Activated CD4-positive, alpha-beta T cell treated with anti-CD3 and anti-CD28 coated beads, Interleukin-2, amount 50 U/mL, for 24 hours (primary cell): ENCODE measurements at places on chromosomes 11 and 22.

- no peak for DNase-seq
These were observed 77.7 kb downstream of the FAM76B start for GRCh38 chr11:95711945-95712221.

- no peak for DNase-seq
These were observed 29.2 kb downstream of the RSF1 start for GRCh38 chr11:77791301-77791700.

DNA sequence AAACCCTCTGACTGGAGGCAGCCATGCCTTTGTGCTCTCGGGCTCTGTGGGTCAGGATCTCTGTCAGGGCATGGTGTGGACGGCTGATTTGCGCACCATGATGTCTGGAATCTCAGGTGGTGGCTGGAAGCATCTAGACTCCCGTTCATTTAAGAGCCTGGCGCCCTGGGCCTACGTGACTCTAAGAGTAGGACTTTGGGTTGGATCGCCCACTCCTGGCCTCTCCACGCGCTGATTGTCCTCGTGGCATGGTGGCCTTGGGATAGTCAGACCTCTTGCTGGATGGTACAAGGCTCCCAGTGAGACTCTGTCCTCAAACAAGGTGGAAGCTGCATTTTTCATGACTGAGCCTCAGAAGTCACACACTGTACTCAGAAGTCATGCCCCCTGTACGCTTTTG, 224.3 kb downstream of the TBC1D22A start:
- no peak for DNase-seq

DNA sequence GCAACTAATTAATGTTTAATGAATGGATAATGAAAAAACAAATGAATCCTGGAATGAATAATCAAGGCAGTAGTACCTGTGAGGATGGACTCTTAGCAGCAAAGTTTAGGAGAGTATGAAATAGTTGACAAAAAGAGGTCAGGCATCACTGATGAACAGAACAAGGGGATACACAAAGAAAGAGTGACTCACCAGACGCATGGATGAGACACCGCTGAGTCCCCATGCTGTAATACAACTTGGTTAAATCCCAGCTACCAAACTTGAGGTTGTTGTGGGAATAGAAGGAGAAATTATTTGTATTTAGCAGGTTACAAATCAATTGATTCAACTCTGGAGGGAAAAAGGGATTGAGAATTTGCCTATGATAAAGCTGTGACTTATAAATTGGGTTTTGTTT, 976.9 kb upstream of the TENM4 start:
- DNase-seq, result no peak

DNA sequence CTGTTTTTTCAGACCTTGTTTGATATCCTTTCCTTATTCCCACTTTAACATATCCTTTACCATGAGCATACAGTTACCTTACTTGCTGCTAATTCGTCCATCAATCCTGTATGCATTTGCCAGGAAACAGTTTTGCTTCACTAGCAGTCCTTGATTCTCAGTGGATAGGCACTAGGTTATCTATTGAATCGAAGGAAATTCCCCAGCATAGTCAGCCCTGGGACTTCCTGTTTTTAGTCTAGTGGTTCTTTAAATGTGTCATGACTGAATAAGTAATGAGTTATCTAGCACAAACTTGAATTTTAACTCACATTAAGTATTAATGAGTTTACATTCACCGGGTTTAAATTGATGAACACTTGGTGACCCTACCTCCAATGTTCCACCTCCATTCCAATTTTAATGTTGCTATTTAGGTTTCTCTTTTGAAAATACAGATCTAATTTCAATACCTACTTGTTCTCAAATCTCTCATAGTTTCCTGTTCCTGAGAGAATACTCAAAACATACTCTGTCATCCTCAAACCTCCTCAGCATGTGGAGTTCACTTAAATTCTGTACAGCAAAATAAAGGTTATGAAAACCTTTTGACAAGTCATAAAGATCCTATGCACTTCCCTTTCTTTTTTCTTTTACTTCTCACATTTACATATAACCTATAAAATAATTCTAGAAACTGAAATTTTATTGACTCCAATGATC, 1375.1 kb upstream of the TENM4 start:
- no peak for DNase-seq

GRCh38 chr11:17604915-17605233, 57.8 kb downstream of the OTOG start:
- no peak for DNase-seq

DNA sequence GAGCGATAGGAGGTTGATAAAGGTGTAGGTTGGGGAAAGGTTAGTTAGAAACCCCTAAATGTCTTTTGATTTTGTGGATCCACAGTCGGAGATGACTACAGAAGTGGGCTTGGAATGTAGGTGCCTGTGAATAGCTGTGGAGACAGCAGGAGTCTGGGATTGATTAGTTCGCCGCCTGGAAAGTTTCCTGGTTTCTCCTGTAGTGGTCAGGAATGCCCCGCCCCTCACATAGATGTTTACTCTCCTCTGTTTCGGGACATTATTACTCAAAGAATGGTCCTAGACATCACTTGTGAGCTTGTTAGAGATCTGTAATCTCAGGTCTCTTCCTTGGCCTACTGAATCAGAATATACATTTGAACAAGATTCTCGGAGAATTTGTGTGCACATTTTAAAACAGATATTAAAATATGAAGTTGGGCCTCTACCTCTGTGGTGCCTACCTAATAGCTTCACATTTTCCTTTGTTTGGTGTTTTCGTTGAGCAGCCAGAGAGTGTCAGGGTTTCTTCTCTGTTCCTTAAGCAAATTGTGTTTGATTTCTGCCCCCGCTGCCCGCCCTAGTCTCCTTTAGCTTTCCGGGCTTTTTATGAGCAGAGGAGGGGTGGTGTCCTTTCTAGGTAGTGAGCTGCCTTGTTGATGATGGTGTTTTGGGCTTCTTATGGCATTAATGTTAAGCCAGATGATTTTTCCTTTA, 89.4 kb downstream of the PPP6R3 start:
- DNase-seq, result no peak

DNA sequence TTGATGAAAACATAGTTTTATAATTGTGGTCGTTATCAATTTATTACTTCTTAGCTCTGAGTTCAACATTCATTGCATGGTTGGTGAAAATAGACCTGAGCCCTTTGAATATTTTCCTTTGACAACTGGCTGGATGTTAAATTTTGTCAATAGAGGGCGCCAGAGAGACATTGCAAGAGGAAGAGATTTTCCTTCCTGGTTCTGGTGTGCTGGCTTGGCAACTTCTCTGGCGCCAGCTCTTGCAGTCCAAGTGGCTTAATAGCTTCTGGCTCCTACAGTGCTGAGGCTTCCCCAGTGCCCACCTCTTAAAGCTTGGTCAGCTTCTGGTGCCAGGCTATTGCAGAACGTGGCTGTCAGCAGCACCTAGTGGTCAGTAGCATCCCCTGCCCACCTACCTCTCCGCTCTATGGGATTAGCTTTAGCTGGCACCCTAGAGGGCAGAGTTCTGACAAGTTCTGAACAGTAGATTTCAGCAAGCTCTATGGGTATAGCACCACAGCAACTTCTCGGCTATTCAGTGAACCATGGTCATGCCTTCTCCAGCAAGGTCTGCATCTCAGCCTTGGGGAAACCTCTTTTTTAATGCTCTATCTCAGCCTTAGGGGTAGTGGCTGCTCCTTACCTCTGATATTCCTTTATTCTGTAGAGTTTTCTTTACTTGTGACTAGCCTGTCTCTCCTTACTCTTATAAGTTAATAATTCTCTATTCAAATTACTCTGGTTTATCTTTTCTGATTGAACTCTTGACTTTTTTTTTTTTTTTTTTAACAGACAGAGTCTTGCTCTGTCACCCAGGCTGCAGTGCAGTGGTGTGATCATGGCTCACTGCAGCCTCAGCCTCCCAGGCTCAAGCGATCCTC, 59.4 kb downstream of the ACER3 start:
- peak; percentile 10 for DNase-seq

DNA sequence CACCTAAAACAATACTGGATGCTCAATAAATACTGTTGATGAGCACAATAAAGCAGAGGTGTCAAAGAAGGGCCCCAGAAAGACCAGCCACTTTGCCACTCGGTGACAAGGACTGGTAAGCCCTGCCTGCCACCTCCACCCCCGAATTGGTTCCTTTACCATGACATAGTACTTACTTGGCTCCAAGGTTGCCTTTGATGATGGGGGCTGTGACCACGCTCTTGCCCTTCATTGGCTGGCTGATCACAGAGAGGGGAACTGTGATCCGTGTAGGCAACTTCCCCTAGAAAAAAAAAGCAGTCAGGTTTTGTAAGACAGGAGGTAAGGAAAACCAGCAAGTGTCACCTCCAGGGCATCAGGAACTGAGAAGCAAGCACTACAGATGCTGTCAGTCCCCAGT, 29.7 kb downstream of the NFRKB start:
- no peak for DNase-seq

DNA sequence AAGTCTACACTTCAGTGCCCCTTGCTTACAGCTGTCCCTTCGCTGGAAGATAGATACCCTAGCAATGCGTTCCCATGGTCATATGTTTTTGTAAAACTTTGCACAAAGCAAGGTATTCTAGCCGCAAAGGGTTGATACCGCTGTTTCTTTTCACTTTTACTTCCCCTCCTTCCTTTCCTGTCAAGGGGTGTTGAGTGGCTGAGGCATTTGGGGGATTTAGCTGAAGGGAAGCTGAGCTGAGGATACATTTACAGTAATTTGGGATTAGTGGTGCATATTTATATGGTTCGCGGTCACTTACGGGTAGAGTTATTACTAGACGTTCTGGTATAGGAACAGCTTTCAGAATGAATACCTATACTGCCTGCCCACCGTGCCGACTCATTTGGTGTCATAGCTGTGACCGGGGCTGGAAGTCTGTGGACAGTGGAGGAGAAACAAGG, 86.9 kb upstream of the WNT11 start:
- no peak for DNase-seq

DNA sequence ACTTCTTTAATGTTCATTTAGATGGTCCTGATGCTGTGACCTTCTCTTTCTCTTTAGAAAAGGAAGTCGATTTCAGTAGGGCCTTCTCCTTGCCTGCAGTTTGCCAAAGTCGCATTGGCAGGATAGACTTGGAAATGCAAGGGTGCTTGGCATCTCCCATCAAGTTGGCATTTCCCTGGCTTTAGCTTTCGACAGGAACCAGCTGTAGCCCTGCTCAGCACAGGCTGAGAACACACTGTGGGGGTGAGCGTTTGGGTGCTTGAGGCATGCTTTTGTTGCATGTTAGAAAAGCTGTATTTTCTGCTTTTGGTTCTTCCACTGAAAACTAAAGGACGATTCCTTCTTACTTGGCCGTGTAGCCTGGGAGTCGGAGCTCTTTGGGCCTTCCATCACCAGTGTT, 37.7 kb downstream of the LDLRAD3 start:
- no peak for DNase-seq

DNA sequence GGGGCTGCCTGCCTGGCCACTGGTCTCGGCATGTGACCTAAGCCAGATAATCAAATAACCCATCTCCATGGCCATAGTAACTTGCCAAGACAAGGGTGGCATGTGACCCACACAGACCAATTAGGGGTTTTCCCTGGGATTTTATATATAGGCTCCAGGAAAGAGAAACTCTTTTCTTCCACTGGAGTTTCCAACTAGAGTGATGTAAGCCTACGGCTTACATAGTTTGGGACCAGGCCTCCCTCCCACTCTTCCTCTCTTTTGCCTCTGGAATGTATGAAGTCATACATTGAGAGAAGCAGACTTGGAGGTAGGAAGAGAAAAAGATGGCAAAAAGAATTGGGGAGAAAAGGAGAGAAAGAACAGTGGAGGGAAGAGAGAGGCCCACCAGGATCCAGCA, 84.6 kb upstream of the LDLRAD3 start:
- DNase-seq, result no peak

DNA sequence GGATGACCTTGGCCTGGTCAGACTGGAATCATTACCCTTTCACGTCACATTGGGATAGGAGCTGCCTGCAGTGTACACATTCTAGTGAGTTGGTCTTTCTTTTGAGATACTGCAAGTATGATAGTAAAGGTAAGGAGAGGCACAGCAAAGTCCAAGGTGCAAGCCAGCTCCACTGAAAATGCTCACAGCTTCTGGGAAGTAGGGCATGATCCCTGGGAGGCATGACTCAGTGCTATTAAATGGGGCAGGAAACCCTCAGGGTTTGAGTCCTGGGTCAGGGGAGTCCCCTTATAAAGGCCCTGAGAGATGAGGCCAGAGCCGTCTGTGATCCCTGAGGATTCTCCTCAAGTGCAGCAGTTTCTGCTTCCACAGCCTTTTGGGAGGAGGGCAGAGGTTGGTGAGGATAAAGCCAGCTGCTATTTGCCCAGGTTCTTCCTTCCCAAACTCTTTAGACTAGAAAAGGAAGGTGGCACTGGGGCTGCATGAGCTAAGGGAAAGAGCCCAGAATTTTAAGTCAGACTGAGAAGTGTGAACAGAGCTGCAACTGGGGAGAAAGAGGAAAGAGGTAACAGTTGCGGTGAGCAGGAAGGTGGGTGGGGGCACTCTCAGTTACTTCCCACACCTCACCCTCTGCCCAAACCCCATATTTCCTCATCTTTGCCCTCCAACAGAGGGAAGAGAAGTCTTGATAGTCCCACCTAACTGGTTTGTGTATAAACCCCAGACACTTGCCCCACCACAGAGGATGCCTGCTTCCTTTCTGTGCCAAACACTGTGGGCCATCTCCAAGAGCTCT, 14.4 kb upstream of the OR52K1 start:
- DNase-seq, result no peak

- DNase-seq, result no peak
These were observed 44.7 kb downstream of the NF2 start for GRCh38 chr22:29647954-29648737.

DNA sequence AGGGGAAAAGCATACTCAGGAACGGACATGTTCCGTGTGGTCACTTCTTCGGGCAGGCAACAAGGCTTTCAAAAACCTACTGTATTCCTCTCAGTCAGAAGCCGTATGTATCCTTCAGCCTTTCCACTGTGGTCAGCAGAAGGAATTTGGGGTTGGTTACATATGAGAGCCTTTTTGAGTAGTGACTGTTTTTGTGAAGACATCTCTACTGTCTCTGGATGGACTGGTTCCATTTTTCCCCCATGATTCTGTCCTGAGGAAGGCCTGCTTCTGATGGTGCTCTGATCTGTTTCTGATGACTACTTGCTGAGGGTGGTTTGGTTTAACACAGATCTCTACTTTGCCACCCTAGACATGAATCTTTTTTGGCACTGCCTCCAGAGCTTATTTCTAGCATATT, 63.7 kb upstream of the HORMAD2 start:
- no peak for DNase-seq

DNA sequence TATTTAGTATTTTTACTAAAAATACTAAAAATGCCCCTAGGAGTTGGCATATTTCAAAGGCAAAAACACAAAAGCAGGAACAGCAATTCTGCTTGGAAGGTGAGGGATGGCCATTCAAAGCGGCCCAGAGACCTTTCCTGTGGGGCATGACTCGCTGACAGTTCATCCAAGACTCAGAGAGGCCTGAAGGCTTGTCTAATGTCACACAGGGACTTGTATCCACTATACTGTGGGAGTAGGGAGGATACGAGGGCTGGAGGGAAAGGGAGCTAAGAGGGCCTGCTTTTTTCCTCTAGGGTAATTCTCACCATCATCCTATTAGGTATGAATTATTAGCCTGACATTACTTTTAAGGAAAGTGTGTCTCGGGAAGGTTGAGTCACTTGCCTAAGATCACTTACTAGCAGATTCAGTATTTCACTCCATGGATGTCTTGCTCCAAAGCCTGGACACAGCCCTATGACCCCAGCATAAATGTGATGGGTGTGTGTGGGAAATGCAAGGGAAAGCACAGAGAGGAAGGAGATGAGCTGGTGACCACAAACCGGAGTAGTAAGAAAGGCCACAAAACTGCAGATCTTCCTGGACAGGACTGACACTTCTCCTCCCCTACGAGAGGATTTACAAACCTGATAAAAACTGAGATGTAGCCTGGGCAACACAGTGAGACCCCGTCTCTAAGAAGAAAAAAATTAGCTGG, 16.7 kb upstream of the UCP3 start:
- DNase-seq, result no peak
